Smooth muscle cell of bladder (primary cell): ENCODE measurements at places on chromosomes 12 and 14. TPM values are rescaled to one million over a fixed set of nuclear protein-coding genes. Genes with fewer than 3 reads are reported as not detected.

SLC25A47 gene
- not detected in 2 replicates for total RNA-seq

PMCH gene
- total RNA-seq: not detected in 2 replicates

MYL6B gene
- total RNA-seq: 94.5 and 122 TPM in 2 replicates

SMCO2 gene
- 0.14 TPM in 1 of 2 replicates, not detected in the other for total RNA-seq

SLC24A4 gene
- total RNA-seq: not detected in 2 replicates

CIT gene
- total RNA-seq: 2.8 and 5.1 TPM in 2 replicates

FBXO33 gene
- total RNA-seq: 11.7 and 15.8 TPM in 2 replicates

MORN3 gene
- 0.57 and 0.65 TPM in 2 replicates for total RNA-seq

NELL2 gene
- not detected in 2 replicates for total RNA-seq

FZD10 gene
- under 0.01 TPM in 1 of 2 replicates, not detected in the other for total RNA-seq

APEX1 gene
- 58.3 and 88.6 TPM in 2 replicates for total RNA-seq

IRAK4 gene
- total RNA-seq: 17.6 and 19.8 TPM in 2 replicates

CD4 gene
- 0.28 and 0.43 TPM in 2 replicates for total RNA-seq

KCNA5 gene
- total RNA-seq: not detected in 2 replicates

FSCB gene
- total RNA-seq: not detected in 2 replicates

MIP gene
- not detected in 2 replicates for total RNA-seq

TMEM260 gene
- 14.6 and 15.3 TPM in 2 replicates for total RNA-seq

NPC2 gene
- total RNA-seq: 112 and 157 TPM in 2 replicates

ITGA7 gene
- total RNA-seq: 1.8 and 2.7 TPM in 2 replicates

ARHGAP9 gene
- total RNA-seq: 0.09 and 0.28 TPM in 2 replicates

ANKRD33 gene
- total RNA-seq: 0.09 TPM in 1 of 2 replicates, not detected in the other

SSPN gene
- 9.4 and 24.6 TPM in 2 replicates for total RNA-seq
